HFFc6 (cell line): ENCODE measurements at places on chromosomes 6 and 20. TPM values are rescaled to one million over a fixed set of nuclear protein-coding genes. Genes with fewer than 3 reads are reported as not detected.

DNA sequence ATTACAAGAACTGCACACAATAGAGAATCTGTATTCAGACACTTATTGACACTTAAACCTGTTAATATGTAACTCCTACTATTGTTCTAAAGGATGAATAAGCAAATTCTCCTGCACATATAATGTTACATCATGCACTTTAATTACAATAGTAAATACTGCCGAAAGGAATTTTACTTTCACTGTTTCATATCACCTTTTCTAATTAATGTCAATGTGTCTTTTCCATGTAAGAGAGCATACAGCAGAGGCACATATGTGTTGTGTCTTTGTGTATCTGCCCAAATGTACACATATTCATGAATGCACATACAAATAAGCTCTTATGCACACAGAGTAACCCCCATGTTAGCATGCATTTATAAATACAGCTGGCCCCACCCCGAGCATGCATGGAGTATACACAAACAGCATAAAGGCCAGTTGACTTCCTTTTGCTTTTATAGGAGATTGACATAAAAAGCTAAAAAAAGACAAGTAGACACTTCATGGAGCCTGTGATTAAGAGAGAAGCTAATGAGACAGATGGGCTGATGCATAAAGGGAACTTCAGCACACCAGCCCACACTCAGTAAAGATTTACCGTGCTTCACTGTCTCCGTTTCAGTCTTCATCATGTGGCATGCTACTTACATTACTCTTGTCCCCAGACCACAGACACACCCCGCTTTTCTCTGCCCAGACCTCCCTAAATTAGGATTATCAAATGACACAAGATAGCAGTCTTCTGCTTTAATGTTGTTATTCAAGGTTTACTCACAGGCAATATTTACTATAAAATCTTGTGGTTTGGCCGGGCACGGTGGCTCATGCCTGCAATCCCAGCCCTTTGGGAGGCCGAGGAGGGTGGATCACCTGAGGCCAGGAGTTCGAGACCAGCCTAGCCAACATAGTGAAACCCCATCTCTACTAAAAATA is 184.6 kb downstream of the ATXN1 start:
- H3K27me3 ChIP-seq: no peaks in the 10 kb centered on the region; the same call in 1 of the 2 replicates
- H3K36me3 ChIP-seq: peaks cover 12% of the 10 kb centered on the region
- no peak for DNase-seq
- no peak overlapping the region for H3K27ac ChIP-seq

DNA sequence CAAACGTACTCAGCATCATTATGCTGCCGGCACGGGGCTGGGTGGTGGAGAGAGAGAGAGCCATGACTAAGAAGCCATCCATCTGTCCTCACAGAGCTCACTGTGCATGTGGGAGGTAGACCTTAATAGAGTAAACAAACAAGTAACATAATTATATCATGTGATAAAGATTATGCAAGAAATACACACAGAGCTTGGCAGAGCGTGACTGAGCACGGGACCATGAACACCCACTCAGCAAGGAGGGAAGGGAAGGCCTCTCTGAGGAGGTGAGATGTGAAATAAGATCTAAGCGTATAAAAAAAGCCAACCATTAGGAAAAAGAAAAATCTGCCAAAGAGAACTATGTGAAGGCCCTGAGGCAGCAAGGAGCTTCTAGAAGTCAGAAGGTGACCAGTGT is 207.5 kb downstream of the PTPRT start:
- no peak overlapping the region for H3K4me3 ChIP-seq
- peaks cover 4% of the 10 kb centered on the region for H3K36me3 ChIP-seq
- H3K4me1 ChIP-seq: no peaks in the 10 kb centered on the region
- no peak overlapping the region for H3K27ac ChIP-seq

DNA sequence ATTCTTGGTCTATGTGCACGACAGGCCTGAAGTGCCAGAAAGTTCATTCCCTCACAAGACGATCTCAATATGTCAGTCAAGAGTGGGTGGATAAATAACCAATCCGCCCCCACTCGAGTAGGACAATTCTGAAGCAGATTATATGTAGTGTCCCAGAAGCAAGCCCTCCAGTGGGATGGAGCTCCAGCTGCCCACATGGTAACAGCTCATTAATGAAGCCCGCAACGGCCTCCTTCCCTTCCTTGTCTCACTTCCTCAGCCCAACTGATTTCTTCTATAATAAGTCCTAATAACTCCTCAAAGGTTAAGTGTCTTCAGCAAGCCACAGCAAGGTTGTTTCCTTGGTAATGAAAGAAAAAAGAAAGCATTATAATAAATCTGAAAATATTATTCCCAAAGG is 82.1 kb upstream of the F13A1 start:
- H3K27me3 ChIP-seq: no peaks in the 10 kb centered on the region
- no peaks in the 10 kb centered on the region for H3K36me3 ChIP-seq
- DNase-seq: no peak
- H3K4me3 ChIP-seq: no peak overlapping the region
- no peaks in the 10 kb centered on the region for H3K4me1 ChIP-seq
- H3K27ac ChIP-seq: no peak overlapping the region

DNA sequence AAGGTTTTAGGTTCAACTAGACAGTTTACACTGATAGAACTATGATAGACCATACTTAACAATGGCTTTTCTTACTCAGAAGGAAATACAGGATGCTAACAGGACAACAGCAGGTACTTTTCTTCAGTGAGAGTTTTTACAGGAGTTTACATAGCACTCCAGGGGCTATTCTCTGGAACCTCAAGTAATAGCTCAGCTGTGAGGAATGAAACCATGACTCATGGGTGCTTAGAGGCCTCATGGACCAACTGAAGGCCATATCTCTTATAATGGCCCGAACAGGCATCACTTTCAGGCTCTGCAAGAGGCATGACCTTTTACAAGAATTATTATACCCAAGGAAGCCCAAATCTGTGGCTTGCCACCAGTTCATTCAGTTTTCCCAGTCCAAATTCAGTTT is 31.8 kb downstream of the TREML1 start:
- peaks cover 3% of the 10 kb centered on the region; the same call in 1 of the 2 replicates for H3K27me3 ChIP-seq
- peak; percentile 19 for DNase-seq
- H3K36me3 ChIP-seq: no peaks in the 10 kb centered on the region

DNA sequence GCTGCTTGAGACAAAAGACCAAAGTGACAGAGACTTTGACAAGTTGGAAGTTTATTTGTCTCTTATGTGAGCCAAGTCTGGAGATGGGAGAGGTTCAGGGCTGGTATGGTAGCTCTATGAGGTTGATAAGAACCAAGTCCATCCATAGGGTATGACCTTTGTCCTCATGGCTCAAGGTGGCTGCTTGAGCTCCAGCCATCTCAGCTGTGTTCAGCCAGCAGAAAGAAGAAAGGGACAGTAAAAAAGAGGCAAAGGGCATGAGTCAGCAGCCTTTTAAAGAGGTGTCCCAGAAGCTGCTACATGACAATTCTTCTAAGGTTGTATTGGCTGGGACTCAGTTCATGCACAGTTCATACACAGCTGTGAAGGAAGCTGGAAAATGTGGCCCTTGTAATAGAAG is 49.0 kb downstream of the CD40 start:
- H3K27ac ChIP-seq: no peak overlapping the region
- H3K36me3 ChIP-seq: no peaks in the 10 kb centered on the region
- no peaks in the 10 kb centered on the region for H3K4me1 ChIP-seq
- DNase-seq: no peak

GRCh38 chr6:14271789-14272736 is 154.5 kb downstream of the CD83 start:
- H3K4me3 ChIP-seq: no peak overlapping the region
- peak; percentile 13 for DNase-seq
- peaks cover 33% of the 10 kb centered on the region for H3K4me1 ChIP-seq

GRCh38 chr20:57399587-57400155 is 8.5 kb downstream of the RBM38 start:
- peaks cover 9% of the 10 kb centered on the region; the same call in 1 of the 2 replicates for H3K36me3 ChIP-seq
- no peak for DNase-seq
- H3K4me3 ChIP-seq: no peak overlapping the region
- no peak overlapping the region; the same call in 1 of the 2 replicates for H3K27ac ChIP-seq
- no peaks in the 10 kb centered on the region; the same call in 1 of the 2 replicates for H3K27me3 ChIP-seq

GRCh38 chr20:47950124-47950912 is 165.0 kb upstream of the SULF2 start:
- peaks cover 6% of the 10 kb centered on the region for H3K36me3 ChIP-seq
- H3K4me3 ChIP-seq: no peak overlapping the region

GRCh38 chr6:43093436-43094289 is 17.5 kb downstream of the PTK7 start:
- H3K27ac ChIP-seq: peak overlapping the region; percentile 94
- peaks cover 87% of the 10 kb centered on the region for H3K4me1 ChIP-seq
- no peaks in the 10 kb centered on the region; the same call in 1 of the 2 replicates for H3K27me3 ChIP-seq
- peak; percentile 90 for DNase-seq
- peak overlapping the region; percentile 80 for H3K4me3 ChIP-seq

DNA sequence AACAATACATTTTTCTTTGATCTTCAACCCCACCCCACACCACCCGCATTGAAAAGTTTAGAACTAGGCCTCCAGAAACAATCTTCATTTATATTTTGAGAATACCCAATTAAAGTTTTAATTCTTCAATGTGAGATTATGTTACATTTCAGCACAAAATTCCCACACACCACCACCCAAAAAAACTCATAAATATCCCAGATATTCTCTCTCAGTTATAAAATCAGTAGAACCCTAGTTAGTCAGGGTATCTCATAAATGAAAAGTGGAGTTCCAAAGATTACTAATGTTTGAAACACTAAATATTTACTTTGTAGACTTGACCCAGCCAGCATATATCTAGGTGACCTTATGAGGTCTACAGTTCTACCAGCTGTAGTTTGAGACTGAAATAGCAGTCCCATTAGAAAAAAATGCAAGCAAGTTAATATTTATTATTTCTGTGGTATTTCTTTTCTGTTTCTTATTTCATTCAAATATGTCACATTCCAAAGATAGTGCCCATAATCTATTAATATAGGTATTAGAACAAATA is 371.0 kb downstream of the TENT5A start:
- no peaks in the 10 kb centered on the region for H3K27me3 ChIP-seq
- H3K27ac ChIP-seq: no peak overlapping the region
- DNase-seq: no peak
- no peak overlapping the region for H3K4me3 ChIP-seq
- no peaks in the 10 kb centered on the region for H3K36me3 ChIP-seq
- H3K4me1 ChIP-seq: peaks cover 23% of the 10 kb centered on the region

GRCh38 chr6:167089243-167090142 is 33.4 kb upstream of the CCR6 start:
- no peak for DNase-seq
- no peak overlapping the region for H3K4me3 ChIP-seq
- no peak overlapping the region for H3K27ac ChIP-seq
- no peaks in the 10 kb centered on the region for H3K36me3 ChIP-seq

DNA sequence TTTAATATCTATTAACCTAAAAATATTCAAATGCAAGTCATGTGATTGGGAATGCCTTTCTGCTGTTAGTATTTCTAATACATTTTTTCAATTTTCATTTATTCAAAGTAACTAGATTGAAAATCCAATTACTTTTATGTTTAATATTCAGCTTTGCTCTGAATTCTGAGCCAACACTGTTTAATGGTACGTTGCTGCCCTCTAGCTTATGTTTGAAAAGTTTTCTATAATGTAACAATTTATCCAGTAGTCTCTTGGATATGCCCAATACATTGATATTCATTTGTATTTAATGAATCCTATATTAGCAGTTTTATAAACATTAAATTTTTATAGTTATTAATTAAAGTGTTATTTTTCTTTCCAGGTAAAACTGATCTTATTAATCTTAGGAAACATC is 47.4 kb downstream of the LGSN start:
- H3K36me3 ChIP-seq: no peaks in the 10 kb centered on the region
- H3K4me1 ChIP-seq: no peaks in the 10 kb centered on the region
- H3K27ac ChIP-seq: no peak overlapping the region

GRCh38 chr6:64104051-64104450 is 468.4 kb downstream of the PHF3 start:
- H3K4me1 ChIP-seq: no peaks in the 10 kb centered on the region
- H3K4me3 ChIP-seq: no peak overlapping the region
- H3K27ac ChIP-seq: no peak overlapping the region
- H3K36me3 ChIP-seq: no peaks in the 10 kb centered on the region
- no peak for DNase-seq

GRCh38 chr6:148945301-148946021 is 198.6 kb downstream of the UST start:
- no peak overlapping the region for H3K27ac ChIP-seq
- H3K27me3 ChIP-seq: no peaks in the 10 kb centered on the region
- peaks cover 5% of the 10 kb centered on the region for H3K36me3 ChIP-seq
- no peak overlapping the region for H3K4me3 ChIP-seq

DNA sequence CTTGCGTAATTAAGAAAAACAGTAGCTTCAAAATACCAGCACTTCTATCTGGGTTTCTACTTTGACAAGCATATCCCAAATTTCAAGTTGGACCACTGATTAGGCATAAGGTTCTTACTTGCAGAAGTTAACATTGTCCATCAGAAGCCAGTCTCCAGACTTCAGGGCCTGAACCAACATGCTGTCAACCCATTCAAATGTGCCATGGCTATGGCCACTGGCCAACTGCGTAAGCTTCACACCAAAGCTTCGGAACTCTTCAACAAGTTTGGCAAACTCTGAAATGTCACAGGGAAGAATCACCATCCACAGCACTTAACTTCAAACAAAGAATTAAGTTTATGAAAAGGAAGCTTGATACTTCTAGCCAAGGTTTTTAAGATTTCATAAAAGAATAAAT is 78.0 kb upstream of the LYRM2 start:
- H3K27ac ChIP-seq: no peak overlapping the region
- peaks cover 26% of the 10 kb centered on the region for H3K36me3 ChIP-seq
- no peaks in the 10 kb centered on the region; the same call in 1 of the 2 replicates for H3K27me3 ChIP-seq
- DNase-seq: no peak
- no peaks in the 10 kb centered on the region for H3K4me1 ChIP-seq
- no peak overlapping the region for H3K4me3 ChIP-seq

DNA sequence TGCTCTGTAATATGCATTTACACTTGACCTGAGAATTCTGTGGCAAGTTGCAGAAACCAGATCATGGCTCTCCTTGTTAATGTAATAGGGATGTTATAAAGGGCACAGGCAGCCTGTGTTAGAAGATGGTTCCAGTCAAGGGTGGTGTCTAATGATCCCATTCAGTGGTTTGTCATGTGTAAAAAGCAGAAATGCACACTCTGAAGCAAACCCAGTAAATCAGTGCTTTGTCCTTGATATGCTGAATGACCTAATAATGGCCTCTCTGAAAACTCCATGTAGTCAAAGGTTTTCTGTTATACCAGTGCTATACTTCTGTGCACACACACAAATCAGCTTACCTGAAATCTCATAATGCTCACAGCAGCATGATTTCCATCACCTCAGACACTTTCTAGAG is 66.2 kb downstream of the SOBP start:
- H3K4me1 ChIP-seq: no peaks in the 10 kb centered on the region
- H3K36me3 ChIP-seq: no peaks in the 10 kb centered on the region
- H3K4me3 ChIP-seq: no peak overlapping the region
- DNase-seq: no peak
- no peak overlapping the region for H3K27ac ChIP-seq

Gene OXT
- total RNA-seq: not detected in 3 replicates

Gene LY6G5B
- 3.1 to 4.9 TPM (median 4.6 TPM) in 3 replicates for total RNA-seq

Gene TRIM40
- total RNA-seq: not detected in 3 replicates

Gene OSER1
- total RNA-seq: 33.9 to 38.8 TPM (median 35.7 TPM) in 3 replicates

Gene CST1
- not detected in 3 replicates for total RNA-seq

Gene IPCEF1
- total RNA-seq: 0.31 TPM in 1 of 3 replicates, not detected in the others

Gene CALHM5
- total RNA-seq: 1.7 and 4.1 TPM in 2 replicates

Gene PAX1
- not detected in 3 replicates for total RNA-seq

Gene UBE2C
- total RNA-seq: 42.6 to 93.2 TPM (median 81.3 TPM) in 3 replicates
